SJCRH30 (cell line): ENCODE measurements at places on chromosomes 2 and 18.
A peak's percentile ranks its signal among the peaks of the same experiment; 100 is the strongest.

DNA sequence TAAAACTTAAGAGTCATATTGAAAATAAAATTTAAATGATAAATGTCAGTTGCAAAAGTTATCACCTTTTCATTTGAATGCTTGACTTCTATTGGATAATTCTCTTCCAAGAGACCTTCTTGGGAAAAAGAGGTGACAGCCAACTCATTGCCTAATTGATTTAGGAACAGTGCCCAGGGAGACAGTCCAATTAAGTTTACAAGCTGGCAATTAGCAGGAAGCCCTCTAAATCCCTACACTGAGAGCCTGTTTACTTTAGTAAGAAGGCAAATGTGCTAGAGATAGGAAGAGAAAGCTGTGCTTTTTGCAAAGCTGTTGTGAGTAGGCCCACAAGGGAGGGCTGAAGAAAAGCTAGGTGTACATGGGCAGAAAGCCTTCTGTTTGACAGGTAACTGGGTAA, 189.1 kb downstream of the WDPCP start:
- no peak for DNase-seq

DNA sequence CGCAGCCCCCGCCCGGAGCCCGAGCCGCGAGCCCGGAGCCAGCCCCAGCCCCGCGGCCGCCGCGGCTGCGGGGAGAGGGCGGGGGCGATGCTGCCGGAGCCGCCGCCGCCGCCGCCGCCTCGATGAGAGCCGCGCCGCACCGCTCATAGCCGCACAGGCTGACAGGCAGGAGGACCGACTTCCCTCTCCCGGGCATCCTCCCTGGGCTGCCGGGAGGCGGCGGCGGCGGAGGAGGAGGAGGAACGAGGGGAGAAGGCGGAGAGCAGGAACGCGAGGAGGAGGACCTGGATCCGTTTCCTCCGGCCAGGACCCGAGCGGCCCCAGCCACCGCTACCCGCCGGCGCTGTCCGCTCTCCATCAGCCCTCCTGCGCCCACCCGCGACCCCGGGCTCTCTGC, 370 bp downstream of the KLHL29 start:
- peak; percentile 58 for DNase-seq

DNA sequence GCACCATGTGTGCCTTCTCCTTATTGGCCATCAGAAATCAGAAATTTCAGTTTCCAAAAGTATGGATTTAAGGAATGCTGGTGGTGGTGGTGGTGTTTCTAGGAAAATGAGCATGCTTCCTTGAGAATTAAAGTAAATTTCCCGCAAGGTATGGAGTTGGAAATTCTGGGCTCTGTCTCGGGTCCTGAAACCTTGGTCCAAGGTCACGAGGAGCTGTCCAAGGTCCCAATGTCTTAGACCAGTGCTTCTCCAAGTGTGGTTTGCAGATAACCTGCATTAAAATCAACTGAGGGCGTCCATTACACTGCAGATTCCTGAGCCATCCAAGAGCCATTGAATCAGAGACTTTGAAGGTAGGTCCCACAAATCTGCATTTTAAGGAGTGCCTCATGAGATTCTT, 210.9 kb upstream of the PKDCC start:
- peak; percentile 62 for DNase-seq

GRCh38 chr2:159072795-159073194, 104.4 kb downstream of the TANC1 start:
- no peak for DNase-seq

- no peak for DNase-seq
Observed at GRCh38 chr2:160376576-160376975, 117.0 kb downstream of the RBMS1 start.

- no peak for DNase-seq
Observed at GRCh38 chr2:203238292-203238703, 520 bp upstream of the CYP20A1 start.

DNA sequence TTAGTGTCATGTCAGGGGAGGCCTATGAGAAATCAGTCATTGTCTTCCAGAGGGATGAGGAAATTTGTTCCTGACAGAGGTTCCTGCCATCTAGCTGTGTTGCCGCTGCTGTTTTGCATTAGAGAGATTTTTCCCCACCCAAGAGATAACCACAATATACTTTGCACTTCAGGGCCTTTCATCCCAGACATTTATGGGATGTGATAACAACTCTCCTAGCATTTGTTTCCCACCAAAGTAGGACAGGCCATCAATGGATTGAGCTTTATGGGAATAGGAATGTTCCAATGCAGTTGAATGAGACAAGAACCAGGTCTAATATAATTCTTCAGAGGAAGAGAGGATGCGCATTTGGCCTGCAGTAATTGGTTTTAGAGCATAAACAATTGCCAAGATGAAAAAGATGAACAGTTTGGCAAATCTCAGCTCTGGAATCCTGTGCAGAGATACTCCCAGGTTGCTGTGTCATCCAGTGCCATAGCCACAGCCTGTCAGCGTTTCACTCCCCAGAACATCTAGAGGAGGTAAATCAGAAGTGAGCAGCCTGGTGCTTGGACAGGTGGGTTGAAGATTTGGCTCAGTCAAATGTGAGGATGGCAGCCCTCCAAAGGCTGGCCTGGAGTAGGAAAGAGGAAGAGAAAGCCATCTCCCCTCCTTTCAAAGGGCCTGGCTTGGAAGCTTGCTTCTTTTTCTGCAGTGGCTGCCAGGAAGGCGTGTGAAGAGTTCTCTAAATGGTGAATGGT, 93.7 kb upstream of the SETBP1 start:
- no peak for DNase-seq

GRCh38 chr2:105445976-105446375, 47.1 kb upstream of the FHL2 start:
- peak; percentile 43 for DNase-seq

DNA sequence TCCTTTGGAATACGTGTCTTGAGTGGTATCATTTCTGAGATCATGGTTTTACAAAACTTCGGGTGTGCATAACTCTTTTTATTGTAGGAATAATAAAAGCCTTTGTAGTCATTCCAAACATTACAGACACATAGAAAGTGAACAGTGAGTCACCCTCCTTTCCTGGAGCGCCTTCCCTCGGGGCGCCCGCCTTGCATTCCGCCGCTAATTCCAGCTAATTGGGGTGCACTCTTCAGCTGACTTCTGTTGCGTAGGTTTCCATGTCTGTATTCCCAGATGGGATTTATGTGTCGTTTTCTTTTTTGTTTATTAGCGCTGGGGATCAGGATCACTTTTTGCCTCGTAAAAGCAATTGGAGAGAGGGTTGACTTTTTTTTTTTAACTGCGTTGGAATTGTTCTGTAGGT, 18.7 kb downstream of the SH3BP4 start:
- peak; percentile 75 for DNase-seq

DNA sequence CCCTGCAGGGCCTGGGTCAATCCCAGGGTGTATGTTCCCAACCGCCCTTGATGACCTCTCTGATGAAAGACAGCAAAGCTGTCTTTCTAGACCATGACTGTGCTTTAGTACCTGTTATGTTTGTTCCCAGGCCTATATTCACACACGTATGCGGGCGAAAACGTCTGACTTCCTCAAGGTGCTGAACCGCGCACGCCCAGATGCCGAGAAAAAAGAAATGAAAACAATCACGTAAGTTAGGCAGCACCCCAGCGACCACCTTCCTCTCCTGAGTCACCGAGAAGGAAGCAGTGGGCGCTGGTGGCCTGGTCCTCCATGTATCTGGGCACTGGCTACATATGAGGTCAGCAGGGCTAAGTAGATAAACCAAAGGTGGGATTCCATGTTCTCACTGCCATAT, 11.1 kb upstream of the GPBAR1 start:
- no peak for DNase-seq
